SW 1271 (cell line): ENCODE measurements at places on chromosomes 3 and 15.

GRCh38 chr15:22967084-22967770, 12.9 kb downstream of the CYFIP1 start:
- no peak for DNase-seq

GRCh38 chr3:98013411-98014267, 21.5 kb downstream of the GABRR3 start:
- DNase-seq = no peak

GRCh38 chr3:100277255-100277800, 16.5 kb downstream of the TBC1D23 start:
- DNase-seq = no peak

DNA sequence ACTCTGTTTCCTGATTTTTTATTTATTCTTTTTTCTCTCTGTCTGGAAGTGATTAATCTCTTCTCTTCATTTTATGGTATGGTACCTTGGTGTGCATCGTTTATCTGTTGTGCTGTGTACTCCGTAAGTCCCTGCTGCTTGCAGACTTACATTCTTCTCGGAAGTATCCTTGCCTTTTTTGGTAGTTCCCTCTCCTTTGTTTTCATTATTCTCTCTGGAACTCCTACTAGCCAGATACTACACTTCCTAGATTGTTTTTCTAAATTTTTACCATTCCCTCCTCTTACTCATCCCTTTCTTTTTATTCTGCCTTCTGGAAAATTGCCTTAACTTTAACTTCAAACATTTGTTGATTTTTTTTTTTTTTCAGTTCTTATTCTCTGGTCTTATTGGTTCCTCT, 27.2 kb downstream of the PIK3CA start:
- DNase-seq = no peak

- peak; percentile 62 for DNase-seq
Observed at GRCh38 chr3:148943506-148944205, 47.7 kb upstream of the GYG1 start.

GRCh38 chr3:42394579-42395288, 15.7 kb downstream of the LYZL4 start:
- DNase-seq = no peak

DNA sequence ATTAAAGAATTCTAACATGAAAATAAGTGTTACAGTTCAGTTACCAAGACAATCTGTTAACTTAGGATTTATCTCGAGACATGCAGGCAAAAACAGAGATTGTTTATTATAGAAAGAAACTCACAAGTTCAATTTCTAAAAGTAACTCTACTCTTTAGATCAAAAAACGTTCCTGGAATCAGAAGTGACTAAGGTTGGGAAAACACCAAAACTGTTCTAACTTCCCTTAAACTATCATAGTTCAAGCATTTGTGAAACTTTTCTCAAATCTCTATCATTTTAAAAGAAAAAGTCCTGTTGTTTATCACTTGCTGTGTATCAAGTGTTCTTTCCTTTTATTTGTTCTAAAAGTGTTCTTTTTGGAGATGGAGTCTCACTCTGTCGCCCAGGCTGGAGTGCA, 8.7 kb downstream of the WDR82 start:
- DNase-seq = no peak

GRCh38 chr3:190073264-190074008, 47.3 kb downstream of the P3H2 start:
- no peak for DNase-seq

DNA sequence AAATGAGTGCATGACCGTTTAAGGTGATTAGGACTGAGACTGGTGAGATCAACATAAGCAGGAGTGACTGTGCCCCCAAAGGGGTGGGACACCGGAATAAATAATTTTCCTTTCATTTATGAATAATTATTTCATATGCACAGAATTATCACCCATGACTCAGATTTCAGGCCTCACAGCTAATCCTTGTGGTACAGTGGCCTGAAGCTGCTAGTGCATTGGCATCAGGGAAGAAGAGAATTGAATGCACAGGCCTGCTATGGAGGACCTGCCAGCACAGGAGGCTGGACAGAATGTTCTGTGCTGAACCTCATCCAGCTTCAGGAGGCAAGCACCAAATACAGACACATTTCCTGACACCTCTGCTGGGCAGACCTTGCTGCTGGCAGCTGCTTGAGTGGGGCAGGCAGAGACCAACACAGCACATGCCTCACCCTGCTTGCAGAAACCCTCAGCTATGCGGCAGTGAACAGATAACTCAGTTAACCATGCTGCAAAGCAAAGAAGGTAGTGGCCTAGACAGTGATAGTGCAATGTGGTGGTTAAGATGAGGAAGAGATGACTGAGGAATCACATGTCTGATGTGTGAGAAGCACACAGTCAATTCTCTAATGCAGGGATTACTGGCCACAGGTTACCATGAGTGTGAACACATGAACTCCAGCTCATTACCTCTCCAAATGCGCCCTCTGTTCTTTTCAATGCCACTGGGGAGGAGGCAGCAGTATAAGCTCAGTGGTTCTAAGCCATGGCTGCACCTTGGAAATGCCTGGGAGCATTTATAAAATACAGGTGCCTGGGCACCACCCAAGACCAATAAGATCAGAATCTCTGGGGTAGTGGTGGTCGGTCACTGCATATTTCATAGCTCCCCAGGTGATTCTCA, 68.1 kb upstream of the SCN5A start:
- DNase-seq = no peak

DNA sequence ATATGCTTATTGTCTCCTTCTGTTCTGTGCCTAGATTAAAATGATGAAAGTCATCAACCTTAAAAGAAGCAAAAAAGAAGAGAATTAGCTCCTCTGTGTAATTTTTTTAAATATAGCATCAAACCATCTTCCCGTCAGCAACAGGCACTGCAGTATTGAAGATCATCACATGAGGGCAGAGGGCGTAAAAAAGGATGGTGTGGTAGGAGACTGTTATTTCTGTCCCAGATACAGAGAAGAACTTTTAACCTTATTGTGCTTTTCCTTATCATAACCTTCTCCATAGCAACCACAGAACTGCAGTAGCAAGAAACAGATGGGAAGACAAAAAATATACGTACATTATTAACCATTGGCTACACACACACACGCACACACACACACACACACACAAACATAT, 88.8 kb downstream of the IGSF11 start:
- DNase-seq = no peak

DNA sequence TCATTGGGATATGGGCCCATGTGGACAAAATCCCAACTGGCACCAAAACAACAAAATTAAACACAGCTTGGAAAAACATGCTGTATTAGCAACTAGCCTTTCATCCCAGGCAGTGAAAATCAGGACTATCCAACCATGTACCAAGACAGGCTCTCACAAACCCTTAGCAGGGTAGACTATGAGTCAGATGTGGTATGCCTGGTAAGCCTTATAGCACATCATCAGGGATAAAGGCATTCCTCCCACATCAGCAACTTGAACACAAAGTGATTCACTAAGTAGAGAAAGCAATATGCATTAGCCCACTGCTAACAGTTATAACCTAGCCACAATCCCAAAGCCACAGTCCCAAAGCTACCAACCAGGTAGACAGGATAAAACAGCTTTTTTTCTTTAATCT, 8.0 kb downstream of the CEP152 start:
- DNase-seq = no peak

GRCh38 chr3:185995352-185995751, 57.5 kb upstream of the TRA2B start:
- no peak for DNase-seq

GRCh38 chr15:80662129-80662528, 33.0 kb upstream of the ABHD17C start:
- DNase-seq = no peak

DNA sequence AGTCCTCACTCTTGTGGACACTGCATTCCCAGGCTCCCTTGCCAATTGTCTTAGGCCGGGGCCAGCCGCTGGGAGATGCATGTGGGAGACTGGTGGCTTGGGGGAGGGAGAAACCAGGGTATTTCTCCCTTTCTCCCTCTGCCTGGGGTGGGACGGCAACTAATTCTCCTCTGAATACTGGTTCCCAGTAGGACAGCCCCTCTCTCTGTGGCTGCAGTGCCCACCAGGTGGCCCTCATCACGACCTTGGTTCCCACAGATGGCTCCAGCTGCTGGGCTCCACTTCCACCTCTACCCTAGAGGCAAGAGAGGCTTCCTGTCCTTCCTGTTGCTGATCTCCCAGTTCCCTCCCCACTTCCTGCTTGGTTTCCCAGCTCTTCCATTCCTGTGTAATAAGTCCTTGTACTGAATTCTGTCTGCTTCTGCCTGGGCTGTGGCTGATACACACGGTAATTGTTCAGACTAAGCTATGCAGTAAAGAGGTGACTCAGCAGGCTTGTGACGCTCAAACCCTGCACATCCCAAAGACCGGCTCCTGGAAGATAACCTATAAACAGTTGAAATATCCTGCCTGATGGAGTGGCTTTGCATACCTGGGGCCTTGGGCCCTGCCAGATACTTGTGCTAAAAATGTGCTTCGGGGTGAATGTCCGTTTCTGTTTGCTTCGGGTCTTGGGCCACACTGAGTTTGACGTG, 20.4 kb upstream of the COPG1 start:
- no peak for DNase-seq

- DNase-seq = no peak
Observed at GRCh38 chr15:63372018-63372705, 9.5 kb downstream of the CA12 start.

DNA sequence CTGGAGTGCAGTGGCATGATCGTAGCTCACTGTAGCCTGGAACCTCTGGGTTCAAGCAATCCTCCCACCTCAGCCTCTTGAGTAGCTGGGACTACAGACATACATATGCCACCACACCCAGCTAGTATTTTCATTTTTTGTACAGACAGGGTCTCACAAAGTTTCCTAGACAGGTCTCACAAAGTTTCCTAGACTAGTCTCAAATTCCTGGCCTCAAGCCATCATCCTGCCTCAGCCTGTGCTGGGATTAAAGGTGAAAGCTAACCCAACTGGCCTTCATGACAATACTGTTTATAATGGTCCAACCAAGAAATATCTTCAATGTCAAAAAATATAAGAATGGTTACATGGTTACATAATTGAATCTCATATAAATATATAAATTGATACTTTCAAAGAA, 24.0 kb downstream of the GPR176 start:
- no peak for DNase-seq

DNA sequence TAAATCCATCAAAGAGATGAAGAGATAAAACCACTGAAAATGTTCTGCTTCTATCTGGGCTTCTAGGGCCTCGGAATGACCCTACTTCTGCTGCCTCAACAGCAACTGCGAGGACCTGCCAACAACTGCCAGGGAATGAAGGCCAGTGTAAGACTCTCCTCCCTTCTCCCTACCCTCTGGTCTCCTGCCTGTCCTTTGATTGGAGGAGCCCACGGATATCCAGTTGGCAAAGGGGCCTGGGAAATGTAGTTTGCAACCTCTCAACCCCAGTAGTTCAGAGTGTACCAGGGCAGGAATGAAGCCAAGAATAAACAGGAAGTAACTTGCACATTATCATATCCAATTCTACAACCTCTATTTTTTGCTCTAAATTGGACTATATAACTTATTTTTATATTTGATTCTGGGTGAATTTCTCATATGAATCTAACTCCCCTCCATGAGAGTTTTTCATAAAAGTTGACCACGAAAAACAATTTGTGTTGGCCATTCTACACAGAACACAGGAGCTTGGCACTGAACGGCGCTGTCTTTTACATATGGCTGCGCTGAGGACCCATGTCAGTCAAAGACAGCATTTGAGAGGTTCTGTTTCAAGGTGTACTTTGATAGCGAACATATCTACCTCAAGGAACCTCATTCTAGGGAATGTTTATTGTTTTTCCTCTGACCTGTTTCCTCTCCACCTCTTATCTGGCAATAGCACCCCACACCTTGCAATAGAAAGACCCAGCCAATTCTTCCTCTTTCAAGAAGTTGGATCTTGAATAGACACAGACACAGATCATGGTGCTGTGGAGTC, 91.1 kb upstream of the RNF7 start:
- DNase-seq = peak; percentile 25

GRCh38 chr15:64597477-64597822, 137.1 kb downstream of the ZNF609 start:
- no peak for DNase-seq

GRCh38 chr15:87082581-87082980, 1002.9 kb downstream of the AGBL1 start:
- DNase-seq = no peak

- DNase-seq = no peak
Observed at GRCh38 chr3:138184994-138185393, 2.1 kb upstream of the ARMC8 start.

GRCh38 chr3:178042376-178042775, 493.9 kb upstream of the KCNMB2 start:
- no peak for DNase-seq

- DNase-seq = no peak
Observed at GRCh38 chr3:138377804-138378203, 29.4 kb downstream of the MRAS start.

- peak; percentile 66 for DNase-seq
Observed at GRCh38 chr3:180433152-180433551, 168.8 kb upstream of the TTC14 start.

DNA sequence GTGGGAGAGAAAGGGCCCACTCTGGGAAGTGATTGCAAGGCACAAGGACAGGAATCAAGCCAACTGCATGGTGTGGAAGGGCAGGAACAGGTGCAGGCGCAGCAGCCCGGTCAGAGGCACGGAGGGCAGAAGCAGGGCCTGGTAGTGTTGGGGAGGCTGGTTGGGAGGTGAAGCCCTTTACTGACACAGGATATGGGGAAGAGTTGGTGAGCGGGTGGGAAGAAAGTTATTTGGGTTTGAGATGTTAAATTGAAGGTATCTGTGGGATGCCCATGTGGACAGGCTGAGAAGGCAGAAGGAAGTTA, 83.6 kb upstream of the ABHD2 start:
- DNase-seq = no peak

GRCh38 chr15:60634815-60635214, 155.9 kb upstream of the ICE2 start:
- DNase-seq = no peak

DNA sequence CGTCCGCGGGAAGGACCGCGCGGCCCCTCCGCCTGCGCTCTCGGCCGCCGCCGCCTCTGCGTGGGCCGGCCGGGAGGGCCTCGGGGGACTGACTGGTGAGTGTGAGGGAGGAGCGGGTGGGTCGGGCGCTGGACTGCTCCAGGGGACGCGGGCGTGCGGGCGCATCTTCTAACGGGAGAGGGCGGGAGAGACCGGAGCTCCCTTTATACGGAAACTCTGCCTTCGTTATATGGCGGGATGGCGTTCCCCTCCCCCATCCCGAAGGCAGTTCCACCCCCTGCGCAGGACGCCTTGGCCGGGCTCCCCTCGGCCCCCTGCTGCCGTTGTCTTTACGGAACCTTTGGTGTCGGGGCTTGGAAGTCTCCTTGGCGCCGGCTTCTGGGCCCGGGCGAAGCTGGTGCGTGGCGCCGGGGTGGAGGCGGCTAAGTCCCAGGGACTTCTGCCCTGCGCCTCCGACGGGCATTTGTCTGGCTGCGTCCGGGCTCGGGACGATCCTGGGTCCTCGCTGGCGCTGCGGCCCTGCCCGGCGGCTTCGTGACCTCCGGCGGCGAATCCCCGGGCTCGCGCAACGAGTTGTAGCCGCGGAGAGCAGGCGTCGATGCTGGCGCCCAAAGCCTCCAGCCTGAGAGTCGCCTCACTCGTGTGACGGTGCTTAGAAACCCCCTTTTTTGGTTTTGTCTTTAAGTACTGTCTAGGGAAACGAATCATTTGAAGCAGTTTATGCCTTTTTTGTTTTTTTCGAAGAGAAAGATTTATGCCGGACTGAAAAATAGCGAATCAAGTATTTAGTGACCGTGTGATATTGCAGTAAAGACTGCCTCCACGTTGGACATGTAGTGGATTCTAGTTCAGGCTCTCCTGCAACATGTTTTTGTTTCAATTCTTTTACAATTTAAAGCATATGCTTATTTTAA, 623 bp downstream of the ZNF639 start:
- DNase-seq = peak; percentile 40

- DNase-seq = no peak
Observed at GRCh38 chr3:180354214-180354613, 247.7 kb upstream of the TTC14 start.
